ENCODE measurements at places on chromosomes 2 and 18.

GRCh38 chr2:70936979-70937811 is 1.5 kb downstream of the ATP6V1B1 start:
- DNase-seq = no peak

DNA sequence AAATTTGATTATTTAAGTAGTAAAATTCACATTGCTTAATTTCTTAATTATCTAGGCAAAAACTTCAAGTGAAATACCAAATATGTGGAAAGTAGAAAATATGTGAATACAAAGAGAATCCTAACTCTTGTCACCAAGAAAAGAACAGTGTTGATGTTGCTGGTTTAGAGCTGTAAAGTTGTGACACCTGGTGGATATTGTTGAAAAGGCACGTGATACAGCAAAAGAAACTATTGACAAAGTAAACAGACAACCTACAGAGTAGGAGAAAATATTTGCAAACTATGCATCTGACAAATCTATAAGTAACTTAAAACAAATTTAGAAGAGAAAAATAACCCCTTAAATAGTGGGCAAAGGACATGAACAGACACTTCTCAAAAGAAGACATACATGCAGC is 25.6 kb upstream of the ZC3H15 start:
- DNase-seq = peak; percentile 35

- DNase-seq = no peak
Observed at GRCh38 chr2:73386342-73386868, 769 bp downstream of the ALMS1 start.

- no peak for DNase-seq
Observed at GRCh38 chr2:173808718-173809117, 156.5 kb downstream of the SP3 start.

DNA sequence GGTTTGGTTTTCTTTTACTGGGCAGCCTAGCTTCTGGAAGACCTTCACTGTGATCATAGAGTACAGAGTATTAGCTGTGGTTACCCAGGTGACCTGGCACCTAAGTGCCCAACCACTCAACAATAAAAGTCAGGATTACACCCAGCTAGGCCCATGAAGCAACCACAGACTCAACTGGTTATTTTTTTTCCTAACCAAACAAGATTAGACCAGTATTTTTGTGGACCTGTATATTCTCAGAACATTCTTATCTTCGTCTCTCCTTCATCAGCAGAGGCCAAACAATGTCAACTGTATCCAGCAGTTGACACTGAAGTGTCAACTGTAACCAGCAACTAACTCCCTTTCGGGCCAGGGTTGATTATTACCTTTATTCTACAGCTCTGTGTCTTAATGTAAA is 289.2 kb upstream of the SLC39A10 start:
- no peak for DNase-seq

- DNase-seq = no peak
Observed at GRCh38 chr2:133090358-133090757, 420.4 kb upstream of the LYPD1 start.

DNA sequence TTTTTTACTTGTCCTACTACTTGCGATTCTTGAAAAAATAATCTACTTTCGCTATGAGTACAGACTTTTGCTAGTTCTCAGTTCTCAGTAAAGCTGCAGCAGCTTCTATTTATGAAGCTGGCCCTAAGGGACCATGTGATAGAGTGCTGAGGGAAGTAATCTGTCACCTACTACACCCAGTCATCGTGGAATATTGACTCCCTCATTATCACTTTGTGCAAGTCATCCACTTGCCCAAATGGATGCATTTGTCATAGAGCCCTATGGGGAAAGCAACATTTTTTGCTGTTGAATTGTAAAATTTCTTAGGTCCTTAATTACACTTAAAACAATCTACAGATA is 1919.8 kb downstream of the SUCLG1 start:
- no peak for DNase-seq

DNA sequence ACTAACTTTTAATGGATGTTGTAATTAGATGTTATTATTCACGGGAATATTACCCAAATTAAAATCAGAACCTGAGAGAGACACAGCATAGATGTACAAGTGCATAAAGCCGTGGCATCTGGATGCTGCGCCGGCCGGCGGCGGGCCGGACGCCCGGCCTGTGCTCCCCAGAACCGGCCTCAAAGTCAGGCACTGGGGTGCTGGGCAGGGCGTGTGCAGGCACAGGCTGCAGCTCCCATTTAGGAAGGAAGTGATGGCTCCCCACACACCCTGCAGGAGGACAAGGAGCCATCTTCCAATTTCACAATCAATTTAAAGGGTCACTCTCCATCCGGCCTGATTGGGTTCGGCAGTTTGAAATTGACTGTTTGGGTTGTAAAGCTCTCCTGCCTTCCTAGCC is 367.7 kb upstream of the SALL3 start:
- no peak for DNase-seq

GRCh38 chr18:37453752-37454151 is 111.8 kb downstream of the CELF4 start:
- no peak for DNase-seq

DNA sequence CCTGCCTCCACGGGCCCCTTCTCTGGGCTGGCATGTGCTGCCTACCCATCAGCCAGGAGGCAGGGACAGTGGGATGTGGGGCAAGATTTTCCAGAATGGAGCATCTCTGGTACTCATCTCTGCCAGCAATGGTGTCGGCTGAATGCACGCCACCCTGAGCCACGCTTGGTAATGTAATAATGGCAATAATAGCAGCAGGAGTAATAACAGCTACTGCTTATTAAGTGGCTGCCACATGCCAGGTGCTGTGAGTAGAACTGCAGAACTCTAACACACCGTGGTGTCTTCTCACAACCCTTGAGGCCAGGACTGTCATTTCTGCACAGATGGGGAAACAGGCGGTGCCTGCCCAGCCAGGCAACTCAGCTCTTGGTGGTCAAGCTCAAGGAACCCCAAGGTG is 113.6 kb downstream of the CELF4 start:
- DNase-seq = no peak

- DNase-seq = no peak
Observed at GRCh38 chr2:161839926-161840325, 215.7 kb downstream of the SLC4A10 start.

DNA sequence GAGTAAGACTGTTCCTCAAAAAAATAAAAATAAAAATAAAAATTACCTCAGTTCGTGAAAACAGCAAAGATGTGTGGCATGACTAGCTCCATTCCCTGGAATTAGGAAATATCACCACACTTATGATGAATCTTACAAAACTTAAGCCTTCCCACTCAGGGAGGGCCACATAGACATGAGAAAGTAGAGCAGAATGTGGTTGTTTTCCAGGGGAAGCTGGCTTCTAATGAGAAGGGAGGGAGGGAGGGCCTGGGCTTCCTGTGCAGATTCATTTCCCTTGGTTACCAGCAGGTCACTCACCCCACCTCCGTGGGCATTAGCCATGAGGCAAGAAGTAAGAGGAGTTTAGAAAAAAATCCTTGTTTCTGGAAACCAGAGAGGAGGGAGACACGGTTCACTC is 95.9 kb upstream of the RMDN2 start:
- peak; percentile 52 for DNase-seq

DNA sequence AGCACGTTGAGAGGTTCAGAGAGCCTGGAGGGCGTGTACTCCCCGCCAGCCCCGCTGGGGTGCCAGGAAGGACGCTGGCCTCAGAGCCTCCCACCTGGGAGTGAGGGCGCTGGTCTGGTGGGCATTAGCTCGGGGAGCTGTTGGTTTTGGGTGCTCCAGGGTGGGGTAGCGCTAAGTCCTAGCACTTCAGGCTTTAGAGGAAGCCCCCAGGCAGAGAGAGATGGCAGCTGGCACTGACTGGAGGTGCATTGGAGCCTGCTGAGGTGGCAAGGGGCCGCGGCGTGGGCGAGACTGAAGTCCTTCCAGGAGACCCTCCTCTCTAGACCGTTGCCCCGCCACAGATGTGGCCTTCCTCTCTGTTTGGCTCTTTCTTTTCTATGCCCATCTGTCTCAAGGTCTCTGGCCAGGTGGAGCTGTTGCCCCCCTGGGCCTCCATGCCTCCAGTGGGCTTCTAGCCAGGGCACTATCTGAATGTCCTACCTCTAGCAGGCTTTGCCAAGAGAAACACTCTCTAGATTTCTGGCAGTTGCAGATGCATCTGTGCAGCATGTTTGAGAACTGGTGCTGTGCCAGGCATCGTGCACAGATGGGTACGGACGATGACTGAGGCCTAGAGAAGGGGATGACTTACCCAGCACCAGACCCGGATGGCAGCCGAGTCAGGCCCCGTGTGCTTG is 6.6 kb downstream of the CAPN10 start:
- DNase-seq = no peak

- peak; percentile 70 for DNase-seq
Observed at GRCh38 chr2:205766779-205767359, 84.6 kb downstream of the NRP2 start.

GRCh38 chr2:227570615-227571014 is 28.1 kb upstream of the SCYGR2 start:
- no peak for DNase-seq

GRCh38 chr2:207881902-207882301 is 112.2 kb upstream of the FZD5 start:
- no peak for DNase-seq

- DNase-seq = peak; percentile 50
Observed at GRCh38 chr2:46010925-46011490, 286.2 kb upstream of the EPAS1 start.

DNA sequence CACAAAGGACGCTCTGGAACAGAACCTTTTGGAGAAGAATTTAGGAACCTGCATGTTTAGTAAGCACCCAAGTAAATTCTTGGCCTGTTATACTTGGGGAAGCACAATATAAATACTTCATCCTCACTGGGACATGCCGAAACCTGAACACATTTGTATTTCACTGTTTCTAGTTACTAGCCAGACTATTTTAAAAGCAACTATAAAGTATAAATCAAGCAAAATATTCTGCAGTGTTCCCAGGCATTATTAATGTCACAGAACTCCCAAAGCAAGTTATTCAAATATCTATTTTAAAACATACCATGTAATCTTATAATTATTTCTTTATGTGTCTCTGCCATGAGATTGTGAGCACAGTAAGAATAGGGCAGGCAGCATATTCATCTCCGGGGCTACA is 54.8 kb downstream of the CALCRL start:
- no peak for DNase-seq

- DNase-seq = no peak
Observed at GRCh38 chr2:100831158-100831750, 11.3 kb downstream of the NPAS2 start.

DNA sequence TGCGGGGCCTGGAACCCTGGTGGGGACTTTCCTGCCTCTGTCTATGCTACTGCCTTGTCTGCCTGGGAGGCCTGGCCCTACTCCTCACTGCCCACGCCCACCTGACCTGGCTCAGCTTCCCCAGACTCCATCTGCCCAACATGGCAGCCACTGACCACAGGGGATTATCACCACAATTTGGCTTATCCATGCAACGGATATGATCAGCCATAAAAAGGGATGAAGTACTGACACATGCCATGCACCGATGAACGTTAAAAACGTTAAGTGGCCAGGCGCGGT is 5.9 kb upstream of the KCNF1 start:
- DNase-seq = no peak

DNA sequence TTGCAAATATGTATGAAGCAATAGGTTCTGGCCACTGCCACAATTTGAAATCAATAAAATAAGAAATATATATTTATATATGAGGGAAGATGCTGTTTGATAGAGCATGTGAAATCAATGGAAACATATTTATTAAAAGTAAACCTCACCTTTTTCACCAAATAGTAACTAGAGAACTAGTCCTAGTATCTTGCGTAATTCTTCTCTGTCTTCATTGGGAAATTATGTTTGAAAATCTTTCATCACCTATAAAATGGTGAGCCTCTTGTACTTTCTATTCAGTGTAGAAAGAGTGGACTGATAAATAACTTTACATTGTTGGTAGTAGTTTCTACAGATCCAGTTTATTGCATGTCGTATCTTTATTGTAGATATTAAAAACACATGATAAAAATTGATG is 103.0 kb downstream of the CD226 start:
- DNase-seq = no peak

DNA sequence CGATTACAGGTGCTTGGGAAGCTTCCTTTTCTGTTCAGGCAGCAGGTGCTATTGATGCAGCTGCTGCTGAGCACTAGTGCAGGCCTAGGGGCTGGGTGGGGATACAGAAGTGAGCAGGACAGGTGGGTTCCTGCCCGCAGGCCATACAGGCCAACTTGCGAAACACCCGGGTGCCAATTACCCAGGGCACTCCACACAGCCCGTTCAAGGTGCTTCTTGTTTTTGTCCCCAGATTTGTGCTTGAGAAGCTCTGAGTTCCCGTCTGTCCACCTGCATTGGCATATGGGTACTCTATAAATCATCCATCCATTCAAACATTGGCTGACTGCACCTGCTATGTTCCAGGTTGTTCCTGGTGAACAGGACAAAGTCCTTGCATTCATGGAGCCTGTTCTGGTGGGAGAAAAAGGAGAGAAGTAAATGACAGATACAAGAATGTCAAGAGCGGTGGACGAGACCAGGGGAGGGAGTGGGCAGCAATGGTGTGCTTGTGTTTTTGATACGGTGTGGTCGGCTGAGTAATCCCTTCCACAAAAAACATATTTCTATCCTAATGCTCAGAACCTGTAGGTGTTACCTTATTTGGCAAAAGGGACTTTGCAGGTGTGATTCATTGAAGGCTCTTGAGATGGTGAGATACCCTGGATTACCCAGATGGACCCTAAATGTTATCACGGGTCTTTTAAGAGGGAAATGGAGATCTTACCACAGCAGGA is 31.4 kb downstream of the SH3BP4 start:
- no peak for DNase-seq

DNA sequence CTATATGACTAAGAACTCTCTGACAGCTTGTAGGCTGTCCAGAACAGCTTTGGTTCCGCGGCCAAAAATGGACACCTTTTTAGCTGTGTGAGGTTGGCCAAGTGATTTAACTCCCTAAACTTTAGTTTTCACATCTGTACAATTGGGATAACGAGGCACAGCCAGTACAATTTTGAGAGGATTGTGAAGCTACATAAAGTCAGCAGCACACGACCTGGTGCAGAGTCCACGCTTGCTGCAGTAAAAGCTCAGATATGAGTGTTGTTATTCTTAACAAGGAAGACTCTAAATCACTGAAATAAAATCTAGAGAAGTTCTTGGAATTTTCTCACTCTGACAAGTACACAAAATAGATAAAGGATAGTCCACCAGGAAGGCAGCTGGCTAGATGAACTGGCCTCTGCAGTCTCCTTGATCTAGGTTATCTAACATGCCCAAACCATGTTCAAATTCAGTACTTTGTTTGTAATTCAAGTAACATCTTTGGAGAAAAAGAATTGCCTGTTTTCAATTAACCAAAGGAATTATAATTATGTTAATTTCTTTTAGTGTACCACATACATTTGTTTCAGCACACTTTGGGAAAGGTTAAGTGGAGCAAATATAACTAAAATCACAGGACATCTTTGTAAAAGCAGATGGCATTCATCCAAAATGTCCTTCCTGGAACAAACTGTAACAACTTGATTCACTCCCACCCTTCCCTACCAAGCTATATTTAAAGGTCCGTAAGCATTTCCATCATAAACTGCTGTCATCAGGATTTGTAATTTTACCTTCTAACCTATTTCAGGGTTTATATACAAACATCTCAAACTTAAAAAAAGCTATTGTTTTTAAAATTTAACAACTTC is 201.7 kb upstream of the STK17B start:
- DNase-seq = no peak

Measured in MCF 10A (cell line).